Colonic mucosa (tissue), 4 donors: ENCODE measurements at places on chromosomes 12 and 14. TPM values are rescaled to one million over a fixed set of nuclear protein-coding genes. Genes with fewer than 3 reads are reported as not detected.

Gene RGS6
- 0.15 TPM for total RNA-seq

Gene KCNH5
- 0.11 TPM for total RNA-seq

Gene KLHL33
- total RNA-seq = 0.05 TPM

Gene TSPAN9
- total RNA-seq = 4.7 TPM

Gene NEUROD4
- not detected for total RNA-seq

Gene DHH
- total RNA-seq = 0.52 TPM

GRCh38 chr12:82958966-82959365 is 272.3 kb downstream of the TMTC2 start:
- no peak for DNase-seq
- no peaks in the 10 kb centered on the region for H3K27me3 ChIP-seq
- H3K4me1 ChIP-seq = no peaks in the 10 kb centered on the region
- H3K4me3 ChIP-seq = no peak overlapping the region
- H3K36me3 ChIP-seq = no peaks in the 10 kb centered on the region
- H3K27ac ChIP-seq = no peak overlapping the region

GRCh38 chr12:65619018-65619417 is 205.3 kb upstream of the HMGA2 start:
- no peak overlapping the region for H3K27ac ChIP-seq
- no peaks in the 10 kb centered on the region for H3K27me3 ChIP-seq
- no peaks in the 10 kb centered on the region for H3K4me1 ChIP-seq
- no peak for DNase-seq

DNA sequence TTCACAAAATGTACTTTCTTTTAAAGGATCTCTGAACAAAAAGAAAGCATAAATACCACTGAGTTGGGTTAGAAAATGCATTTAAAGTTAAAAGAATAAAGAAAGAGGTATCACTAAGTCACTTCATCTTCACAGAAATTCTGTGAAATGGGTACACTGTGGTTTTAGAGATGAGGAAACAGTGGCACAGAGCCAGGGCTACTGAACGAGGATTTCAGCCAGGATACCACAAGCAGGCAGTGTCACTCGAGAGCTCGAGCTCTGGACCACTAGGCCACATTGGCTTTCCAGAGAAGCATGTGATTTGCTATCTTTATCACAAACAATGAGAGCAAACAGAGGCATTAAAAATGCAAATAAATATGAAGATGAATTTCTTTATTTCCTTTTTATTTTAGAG is 51.0 kb downstream of the WDHD1 start:
- no peak overlapping the region for H3K4me3 ChIP-seq
- H3K36me3 ChIP-seq = no peaks in the 10 kb centered on the region
- no peaks in the 10 kb centered on the region for H3K27me3 ChIP-seq
- H3K4me1 ChIP-seq = no peaks in the 10 kb centered on the region
- DNase-seq = no peak

DNA sequence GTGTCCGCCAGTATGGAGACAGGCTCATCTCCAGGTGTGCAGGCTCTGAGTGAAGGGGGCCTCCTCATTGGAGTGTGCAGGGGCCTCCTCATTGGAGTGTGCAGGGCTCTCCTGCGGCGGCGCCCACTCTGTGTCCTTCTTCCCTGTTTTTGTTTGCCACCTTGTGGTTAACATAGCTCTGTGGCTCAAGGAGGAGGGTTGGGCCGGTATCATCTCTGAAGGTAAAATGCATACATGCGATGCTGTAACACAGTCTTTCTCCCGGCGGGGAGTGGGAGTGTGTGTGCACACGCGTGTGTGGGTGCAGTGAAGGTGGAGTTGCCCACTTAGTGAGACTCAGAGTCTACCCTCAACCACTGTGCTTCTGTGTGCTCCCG is 429.4 kb downstream of the ZFP36L1 start:
- no peaks in the 10 kb centered on the region for H3K36me3 ChIP-seq
- H3K27ac ChIP-seq = peak overlapping the region; percentile 10
- no peak for DNase-seq
- H3K4me3 ChIP-seq = no peak overlapping the region
- peaks cover 7% of the 10 kb centered on the region for H3K4me1 ChIP-seq

- no peak for DNase-seq
- H3K36me3 ChIP-seq = no peaks in the 10 kb centered on the region
- H3K4me1 ChIP-seq = no peaks in the 10 kb centered on the region
- peak overlapping the region; percentile 73 for H3K27ac ChIP-seq
- H3K4me3 ChIP-seq = peak overlapping the region; percentile 30
- H3K27me3 ChIP-seq = peaks cover 37% of the 10 kb centered on the region
Measured at GRCh38 chr12:57476162-57476992, 3.3 kb downstream of the ARHGAP9 start.

- H3K27ac ChIP-seq = no peak overlapping the region
- no peak for DNase-seq
- no peaks in the 10 kb centered on the region for H3K4me1 ChIP-seq
- H3K4me3 ChIP-seq = no peak overlapping the region
- H3K36me3 ChIP-seq = no peaks in the 10 kb centered on the region
Measured at GRCh38 chr14:64110802-64111201, 183.4 kb downstream of the ESR2 start.
